GM12865 (cell line): ENCODE measurements at places on chromosomes 11 and 22.
A peak's percentile ranks its signal among the peaks of the same experiment; 100 is the strongest.

DNA sequence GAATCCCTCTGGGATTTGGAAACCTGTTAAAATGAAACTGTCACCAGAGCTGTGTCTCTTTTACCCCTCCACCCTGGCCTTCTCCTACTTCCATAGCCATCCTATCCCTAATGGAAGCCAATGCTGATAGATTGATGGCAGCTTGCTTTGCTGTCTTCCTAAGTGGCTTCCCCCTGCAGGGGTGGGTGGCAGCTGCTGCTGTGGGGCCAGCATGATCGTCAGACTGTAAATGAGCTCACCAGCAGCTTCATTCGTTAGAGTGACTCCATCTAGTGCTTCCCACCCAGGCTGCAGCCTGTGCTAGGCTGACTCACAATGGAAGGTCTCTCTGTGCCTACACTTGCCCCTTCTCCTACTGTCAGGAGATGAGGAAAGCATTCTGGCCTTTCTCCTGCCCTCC is 311.0 kb downstream of the BUD13 start:
- DNase-seq = no peak

DNA sequence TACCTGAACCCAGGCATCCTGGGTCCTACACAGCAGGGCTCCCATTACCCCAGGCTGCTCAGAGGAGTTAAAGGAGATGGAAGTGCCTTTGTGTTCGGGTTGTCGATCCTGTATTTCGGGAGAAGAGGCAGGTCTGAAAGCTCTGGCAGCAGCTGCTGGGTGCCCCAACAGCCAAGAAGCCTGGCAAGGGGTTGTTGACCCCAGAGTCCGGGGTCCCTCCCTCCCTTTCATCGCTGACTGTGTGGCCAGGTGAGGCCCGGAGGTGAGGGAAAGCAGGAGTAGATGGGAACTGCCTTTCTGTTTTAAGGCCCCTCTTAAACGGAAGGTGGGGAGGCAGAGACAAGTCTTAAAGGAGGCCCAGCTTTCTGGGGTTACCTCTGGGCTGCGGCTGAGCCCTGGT is 106.0 kb upstream of the SYT13 start:
- no peak for DNase-seq

GRCh38 chr11:18704045-18704645 is 5.6 kb downstream of the TMEM86A start:
- DNase-seq = no peak

DNA sequence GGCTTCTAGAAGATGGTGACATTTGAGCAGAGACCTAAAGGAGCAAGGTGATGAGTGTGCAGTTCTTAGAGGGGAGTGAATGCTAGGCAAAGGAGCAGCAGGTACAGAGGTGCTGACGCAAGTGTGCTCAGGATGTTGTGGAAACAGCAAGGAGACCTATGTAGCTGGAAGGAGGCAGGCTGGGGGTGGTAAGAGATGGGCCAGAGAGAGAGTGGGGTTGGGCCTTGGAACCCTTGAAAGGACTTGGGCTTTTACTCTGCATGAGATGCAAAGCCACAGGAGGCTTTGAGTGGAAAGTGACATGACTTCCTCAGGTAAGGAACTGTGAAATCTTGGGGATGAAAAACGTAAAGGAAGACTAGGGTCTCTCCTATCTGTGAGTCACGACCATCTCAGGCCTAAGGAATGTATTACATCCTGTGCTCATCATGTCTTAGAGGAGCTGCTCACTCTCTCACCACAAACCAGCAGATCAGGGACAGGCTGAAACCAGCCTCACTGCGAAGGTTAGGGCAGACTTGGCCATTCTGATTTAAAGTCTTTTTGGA is 65.4 kb downstream of the MICAL2 start:
- peak; percentile 59 for DNase-seq

DNA sequence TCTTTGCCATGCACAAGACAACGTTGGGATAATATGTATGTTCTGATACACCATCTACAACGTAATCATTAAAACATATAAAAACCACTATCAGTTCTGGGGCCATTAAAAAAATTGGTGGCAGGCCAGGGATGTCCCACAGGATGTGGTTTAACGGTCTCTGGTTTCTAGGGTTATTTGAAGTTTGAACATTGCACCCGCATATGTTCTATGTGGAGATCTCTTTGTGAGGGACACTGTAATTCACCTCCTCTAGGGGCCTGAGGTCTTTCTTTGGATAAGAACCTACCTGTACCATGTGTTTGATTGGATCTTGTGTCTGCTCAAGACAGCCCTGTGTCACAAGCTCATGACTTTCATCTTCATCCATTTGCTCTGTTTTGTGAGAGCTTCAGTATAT is 73.2 kb downstream of the GGTLC2 start:
- DNase-seq = no peak

DNA sequence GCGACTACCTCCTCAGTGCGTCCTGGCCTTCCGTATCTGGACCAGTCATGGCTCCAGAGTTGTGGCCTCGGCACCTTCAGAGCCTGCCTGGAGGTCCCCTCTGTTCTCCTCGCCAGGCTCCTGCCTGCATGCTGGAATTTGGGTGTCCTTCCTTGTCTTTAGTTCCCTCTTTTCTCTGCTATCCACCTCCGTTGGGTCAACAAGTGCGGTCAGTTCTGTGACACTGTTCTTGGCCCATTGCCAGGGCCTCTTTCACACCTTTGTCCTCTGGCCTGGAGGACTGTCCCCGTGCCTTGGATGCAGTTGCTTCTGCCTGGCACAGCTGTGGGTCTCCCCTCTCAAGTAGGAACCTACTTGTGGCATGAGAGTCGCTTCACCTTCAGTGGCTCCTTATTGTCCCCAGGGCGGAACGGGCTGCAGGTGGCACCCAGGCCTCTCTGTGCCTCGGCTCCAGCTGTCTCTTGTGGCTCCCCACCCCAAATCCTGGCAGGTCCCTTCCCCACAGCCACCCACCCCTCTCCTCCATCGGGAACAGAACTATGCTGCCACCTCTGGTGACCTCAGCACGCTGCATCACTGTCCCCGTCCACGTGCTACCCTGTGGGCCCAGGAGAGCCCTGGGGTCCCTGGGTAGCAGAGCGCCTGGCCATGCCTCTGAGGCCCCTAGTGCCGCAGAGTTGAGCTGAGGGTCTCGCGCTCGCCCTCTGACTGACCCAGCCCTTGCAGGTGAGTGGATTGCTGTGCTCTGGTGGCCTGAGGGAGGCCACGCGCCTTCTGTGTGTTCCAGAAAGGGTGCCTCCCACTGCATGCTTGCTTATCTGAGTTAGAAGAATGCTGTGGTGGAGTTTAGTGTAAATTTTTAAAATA is 4.7 kb downstream of the DGCR8 start:
- no peak for DNase-seq

DNA sequence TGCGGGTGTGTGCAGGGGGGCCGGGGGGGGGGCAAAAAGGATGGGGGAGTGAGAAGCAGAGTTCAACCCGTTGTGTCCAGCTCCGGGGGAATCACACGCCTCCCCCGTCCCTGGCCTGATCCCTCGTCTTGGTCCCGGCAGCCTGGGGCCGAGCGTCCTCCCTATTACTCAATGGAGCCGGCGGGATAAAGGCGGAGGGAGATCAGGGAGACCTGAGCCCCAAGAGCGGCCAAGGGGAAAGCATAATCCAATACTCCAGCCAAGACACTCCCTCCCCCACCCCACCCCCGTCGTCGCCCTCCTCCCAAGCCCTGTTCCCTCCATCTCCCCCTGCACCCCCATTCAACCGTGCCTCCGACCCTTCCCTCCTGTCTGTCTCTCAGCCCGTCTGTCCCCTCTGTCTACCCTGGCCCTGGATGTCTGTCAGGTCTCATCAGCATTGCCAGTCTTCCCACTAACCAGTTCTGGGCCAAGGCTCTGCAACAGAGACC is 2.6 kb downstream of the PHOX2A start:
- DNase-seq = no peak

DNA sequence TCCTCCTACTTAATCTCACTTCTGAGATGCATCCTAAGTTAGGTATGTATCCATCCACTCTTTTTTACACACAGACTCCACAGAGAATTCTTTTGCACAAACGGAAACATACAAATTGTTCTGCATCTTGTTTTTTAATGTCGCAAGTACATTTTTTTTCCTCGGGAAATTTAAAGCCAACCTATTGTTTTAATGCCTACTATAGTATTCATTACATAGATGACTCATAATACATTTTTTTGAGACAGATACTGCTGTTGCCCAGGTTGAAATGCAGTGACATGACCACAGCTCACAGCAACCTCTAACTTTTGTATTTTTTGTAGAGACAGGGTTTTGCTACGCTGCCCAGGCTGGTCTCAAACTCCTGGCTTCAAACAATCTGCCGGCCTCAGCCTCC is 90.8 kb upstream of the TMEM45B start:
- DNase-seq = no peak

DNA sequence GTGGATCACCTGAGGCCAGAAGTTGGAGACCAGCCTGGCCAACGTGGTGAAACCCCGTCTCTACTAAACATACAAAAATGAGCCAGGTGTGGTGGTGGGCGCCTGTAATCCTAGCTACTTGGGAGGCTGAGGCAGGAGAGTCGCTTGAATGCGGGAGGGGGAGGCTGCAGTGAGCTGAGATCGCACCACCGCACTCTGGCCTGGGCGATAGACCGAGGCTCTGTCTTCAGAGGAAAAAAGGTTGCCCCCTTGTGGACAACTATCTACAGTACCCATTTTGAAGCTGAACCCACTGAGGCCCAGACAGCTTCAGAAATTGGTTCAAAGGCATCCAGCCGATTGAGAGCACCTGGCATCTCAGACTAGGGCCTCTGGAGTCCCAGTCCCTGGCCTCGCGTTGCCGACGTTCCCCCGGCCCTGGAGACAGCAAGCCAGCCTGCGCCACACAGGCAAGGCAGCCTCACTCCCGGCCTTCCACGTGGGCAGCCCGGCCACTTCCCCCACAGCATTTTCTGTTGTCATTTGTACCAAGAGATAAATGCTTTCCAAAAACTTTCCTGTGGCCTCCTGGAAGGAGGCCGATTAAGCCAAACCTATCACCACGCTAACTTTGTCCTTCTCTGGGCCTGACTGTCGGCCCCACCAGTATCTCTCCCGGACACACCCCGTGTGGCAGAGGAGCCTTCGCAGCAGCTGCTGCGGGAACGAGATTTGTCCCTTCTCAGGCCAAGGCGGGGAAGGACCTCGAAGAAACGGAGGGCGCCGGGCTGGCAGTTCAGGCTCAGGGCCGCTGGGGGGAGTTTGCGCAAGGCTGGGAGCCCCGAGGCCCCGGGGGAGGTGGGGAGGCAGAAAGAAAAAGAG is 82.8 kb downstream of the FLI1 start:
- DNase-seq = peak; percentile 47

DNA sequence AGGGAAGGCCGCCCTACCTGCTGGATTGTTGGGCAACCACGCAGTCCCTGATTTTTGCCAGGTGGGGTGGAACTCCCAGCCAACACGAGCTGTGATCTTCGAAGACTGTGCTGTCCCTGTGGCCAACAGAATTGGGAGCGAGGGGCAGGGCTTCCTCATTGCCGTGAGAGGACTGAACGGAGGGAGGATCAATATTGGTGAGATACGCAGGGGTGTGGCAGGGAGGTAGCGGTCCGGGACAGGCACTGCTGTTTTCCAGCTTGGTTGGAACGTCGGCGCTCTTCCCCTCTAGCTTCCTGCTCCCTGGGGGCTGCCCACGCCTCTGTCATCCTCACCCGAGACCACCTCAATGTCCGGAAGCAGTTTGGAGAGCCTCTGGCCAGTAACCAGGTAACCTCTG is 7.6 kb downstream of the ACAD8 start:
- DNase-seq = no peak

- no peak for DNase-seq
Observed at GRCh38 chr11:116333001-116333535, 439.7 kb downstream of the BUD13 start.
